ENCODE measurements at places on chromosomes 12 and 14.
A peak's percentile ranks its signal among the peaks of the same experiment; 100 is the strongest.

DNA sequence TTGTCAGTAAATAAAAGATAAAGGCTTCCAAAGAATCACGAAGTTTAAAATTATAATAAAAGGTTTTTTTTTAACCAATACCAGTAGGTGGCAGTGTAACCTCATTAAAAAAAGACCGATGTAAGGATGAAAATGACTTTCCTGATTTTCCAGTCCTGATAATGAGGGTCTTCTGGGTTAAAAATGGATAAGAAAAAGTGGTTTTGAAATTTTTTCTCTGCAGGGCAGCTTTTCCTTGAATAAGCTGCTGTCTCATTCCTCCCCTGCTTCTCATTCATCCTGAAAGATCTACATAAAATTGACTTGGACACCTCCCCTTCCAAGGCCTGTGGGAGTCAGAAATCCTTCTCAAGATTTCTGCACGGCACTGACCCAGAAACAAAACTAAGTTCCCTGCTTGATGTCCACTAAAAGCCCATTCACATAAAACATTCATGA is 58.9 kb upstream of the FBXO33 start:
- peak; percentile 1 for DNase-seq

- peak; percentile 7 for DNase-seq
Observed at GRCh38 chr12:51920046-51920445, 12.7 kb downstream of the ACVRL1 start.

DNA sequence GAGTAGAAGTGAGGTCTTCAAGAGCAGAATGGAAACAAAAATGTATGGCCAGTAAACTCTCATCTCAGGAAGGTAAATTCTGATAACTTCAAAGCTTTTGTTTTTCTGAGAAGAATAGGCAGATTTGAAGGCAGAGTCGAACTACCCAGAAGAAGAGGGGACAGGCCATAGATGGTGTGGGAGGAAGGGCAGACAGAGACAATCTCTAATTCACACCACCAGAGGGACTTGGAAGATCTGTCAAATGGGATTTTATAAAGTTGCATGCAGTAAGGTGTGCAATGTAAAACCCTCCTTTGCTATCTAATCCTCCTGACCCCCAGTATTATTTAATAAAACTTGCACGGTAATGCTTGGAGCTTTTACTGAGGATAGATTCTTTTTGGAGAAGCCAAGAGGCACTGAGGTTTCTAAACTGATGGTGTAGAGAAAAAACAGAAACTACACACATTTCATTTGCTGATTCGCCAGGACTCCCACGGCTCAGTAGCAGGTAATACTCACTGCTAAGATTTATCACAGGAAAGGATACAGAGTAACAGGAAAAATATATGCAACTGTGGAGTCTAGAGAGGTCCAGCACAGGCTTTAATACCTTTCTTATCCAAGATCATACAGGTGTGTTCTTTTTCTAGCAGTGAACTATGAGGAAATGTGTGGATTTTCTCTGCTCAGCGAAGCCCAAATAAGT is 18.3 kb downstream of the SLC38A2 start:
- DNase-seq = no peak

DNA sequence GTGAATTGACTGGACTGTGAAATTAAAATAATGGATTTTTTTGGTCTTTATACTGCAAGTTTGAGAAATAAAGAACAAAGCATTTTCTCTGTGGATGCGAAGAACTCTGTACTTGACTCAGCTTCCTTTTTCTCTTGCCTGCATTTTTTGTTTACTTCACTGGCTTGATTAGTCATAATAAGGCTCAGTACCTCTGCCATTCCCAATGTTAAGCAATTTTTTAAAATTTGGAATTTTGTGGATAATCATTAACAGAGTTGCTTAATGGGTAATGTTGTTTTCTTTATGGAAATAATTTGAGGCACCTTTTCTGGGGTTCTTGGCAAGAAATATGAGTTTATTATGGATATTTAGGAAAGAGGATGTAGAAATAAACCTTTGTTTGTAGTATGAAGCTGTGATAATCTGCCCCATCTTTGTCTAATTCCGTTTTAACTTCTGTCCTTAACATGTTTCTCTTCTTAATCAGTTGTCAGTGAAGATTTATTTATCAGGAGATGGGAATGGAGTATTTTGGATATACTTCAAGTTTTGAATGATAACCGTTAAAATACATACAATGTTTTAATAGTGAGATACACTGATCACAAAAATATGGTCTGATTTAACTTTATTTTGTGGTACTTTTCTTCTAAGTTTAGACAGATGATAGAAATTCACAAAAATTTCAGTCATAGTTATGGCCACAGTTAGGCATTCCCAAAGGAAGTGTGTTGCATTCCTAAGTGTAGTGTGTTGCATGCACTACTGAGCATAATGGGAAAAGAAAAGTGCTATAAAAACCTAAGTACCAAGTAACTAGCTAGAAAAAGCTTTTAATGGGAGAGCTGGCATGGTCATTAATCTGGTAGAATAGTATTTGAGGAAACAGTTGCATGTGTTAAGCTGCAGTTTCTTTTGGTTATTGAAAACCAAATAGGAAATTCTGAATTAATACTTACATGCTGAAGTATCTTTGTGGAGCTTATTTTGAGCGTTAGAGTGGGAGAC is 27.7 kb downstream of the WNK1 start:
- DNase-seq = no peak

GRCh38 chr14:102479777-102480176 is 29.8 kb downstream of the ANKRD9 start:
- DNase-seq = peak; percentile 61

GRCh38 chr12:15163030-15163976 is 57.9 kb downstream of the RERG start:
- DNase-seq = no peak

DNA sequence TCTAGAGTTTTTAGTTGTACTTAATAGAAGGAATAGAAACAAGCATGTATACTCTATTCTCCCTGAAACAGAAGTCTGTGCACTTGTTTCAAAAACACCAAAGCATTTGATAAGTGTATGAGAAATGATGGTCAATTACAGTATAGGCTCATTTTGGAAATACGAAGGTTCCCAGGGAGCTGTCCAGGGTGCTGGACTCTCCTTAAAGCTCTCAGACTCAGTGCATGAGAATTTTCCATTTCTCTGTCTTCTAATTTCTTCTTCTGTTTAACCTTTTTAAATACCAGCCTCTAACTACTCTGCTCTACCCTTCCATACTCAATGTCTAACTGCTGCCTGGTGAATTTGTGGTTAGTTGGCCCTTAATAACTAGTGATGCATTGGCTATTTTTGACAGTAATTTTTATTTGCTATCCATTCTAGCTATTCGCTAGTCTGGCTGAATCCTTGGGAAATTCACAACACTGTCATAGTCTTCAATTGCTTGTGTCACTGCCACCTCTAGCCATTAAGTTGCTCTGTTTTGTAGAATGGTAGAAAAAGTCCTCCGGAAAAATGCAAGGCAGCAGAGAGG is 229.2 kb downstream of the NRXN3 start:
- no peak for DNase-seq

DNA sequence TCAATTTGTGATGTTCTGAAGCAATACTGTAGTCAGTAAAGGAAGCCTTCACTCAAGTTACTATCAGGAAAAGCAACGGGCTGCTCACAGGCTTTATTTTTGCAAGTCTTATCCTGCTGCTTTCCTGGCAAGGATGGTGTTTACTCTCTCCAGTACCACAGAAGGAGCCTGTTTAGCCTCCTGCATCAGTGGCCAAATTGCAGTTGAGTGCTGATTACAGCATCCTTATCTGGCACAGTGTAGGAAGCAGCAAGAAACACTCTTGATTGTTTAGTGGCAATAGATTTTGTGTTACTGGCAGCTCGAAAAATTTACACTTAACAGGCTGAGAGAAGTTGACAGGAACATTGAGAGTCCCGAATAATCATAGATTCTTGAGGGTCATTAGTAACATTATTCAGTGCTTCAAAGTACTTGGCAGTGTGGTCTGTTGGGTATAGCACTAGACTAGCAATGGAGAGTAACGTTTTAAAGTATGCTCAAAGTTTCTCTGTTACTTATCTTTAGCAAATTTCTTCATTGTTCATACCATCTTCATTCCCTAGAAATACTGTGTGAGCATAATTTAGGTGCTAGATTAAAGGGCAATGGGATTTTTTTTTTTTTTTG is 11.7 kb downstream of the TULP3 start:
- DNase-seq = peak; percentile 68

GRCh38 chr14:73780391-73780790 is 66.2 kb upstream of the PNMA1 start:
- DNase-seq = no peak

DNA sequence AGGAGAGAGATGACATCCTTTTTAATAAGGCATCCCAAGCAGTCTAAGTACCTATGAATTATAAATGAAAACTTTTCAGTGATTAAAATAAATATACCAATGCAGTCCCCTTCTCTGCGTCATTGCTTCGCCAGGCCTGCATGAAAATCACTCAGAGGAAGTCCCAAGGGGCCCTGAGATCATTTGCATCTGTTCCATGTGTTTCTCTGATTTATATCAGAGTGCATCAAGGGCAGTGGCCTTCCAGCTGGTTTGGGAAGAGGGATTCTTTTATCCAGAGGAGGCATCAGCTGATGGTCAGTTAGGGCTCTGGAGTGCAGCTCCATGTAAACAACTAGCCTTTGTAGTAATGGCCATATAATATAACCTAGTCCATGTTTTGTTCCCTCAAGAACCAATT is 210.1 kb downstream of the RGS6 start:
- no peak for DNase-seq

DNA sequence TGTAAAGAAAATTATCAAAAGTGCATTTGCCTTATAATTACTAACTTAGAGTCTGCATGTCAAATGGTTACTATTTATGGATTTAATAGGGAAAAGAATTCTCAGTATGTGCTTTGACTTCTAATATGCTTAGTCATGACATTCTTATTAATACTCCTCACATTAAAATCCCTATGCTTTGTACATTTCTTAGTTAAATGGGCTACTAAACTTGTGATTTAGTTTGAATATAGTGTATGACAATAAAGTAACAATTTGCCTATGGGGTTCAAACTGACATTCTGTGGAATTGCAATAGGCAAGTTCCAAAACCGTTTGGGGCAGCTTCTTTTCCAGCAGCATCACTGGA is 361.9 kb upstream of the TMTC1 start:
- DNase-seq = no peak

DNA sequence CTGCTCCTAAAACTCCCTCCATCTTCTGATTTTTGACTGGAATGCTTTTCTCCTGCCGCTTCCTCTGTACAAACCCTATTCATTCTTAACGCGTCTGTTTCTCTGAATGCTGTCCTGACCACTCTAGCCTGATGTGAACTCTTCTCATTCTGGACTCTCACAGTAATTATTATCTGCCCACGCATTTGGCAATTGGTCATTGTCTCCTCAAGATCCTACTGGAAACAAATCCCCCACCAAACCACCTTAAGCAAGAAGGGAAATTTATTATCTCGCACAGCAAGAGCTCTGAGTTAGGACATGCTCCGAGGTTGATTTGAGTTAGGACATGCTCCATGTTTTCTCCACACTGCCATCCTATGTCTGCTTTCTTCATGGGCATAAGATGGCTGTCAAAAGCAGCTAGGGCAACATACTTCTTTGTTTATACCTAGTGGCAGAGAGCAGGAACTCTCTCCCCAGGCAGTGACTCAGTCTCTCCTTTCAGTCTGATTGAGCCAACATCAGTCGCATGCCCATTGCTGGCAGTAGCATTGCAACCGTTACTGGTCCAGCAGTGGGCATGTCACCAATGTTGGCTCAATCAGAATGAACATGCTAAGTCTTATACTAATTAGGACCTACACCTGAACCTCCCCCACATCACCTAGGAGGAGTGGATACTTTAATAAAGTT is 102.2 kb downstream of the SSPN start:
- no peak for DNase-seq

- no peak for DNase-seq
Observed at GRCh38 chr14:66375046-66375964, 110.9 kb upstream of the CCDC196 start.

DNA sequence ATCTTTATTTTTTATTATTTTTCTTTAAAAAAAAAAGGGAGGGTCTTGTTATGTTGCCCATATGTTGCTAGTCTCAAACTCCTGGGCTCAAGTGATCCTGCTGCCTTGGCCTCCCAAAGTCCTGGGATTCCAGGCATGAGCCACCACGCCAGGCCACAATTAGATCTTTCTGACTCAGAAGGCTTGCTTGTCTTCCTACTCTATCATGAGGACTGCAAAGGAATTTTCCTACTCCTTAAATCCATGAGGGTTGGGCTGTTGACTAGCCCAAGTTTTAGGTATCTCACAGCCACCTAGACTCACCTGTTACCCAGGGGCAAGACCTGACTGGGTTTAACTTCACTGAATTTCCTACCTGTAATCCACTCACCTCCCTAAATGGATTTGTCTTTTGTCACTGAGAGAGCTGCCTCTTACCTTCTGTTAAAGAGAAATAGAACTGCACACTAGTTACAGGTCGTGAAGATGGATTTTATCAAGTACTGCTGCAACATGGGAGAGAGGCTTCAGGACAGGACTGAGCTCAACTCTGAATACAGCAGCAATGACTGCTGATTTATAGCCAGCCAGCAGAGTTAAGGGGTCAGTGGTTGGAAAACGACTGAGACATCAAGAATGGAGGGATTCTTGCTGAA is 72.3 kb downstream of the B4GALNT3 start:
- no peak for DNase-seq
